ENCODE measurements at places on chromosomes 6 and 20.

- no peak for DNase-seq
Observed at GRCh38 chr6:20211941-20212391, 303 bp downstream of the MBOAT1 start.

GRCh38 chr6:142374965-142375733 lies 73.3 kb downstream of the ADGRG6 start:
- no peak for DNase-seq

- no peak for DNase-seq
Observed at GRCh38 chr20:5895626-5896025, 54.7 kb downstream of the TRMT6 start.

GRCh38 chr6:142246960-142247359 lies 54.8 kb upstream of the ADGRG6 start:
- DNase-seq, result no peak

- DNase-seq, result no peak
Observed at GRCh38 chr6:118788702-118789101, 105.2 kb upstream of the ASF1A start.

Data from pons (tissue), 1 donor.